Activated T-helper 9 cell treated with anti-CD3 and anti-CD28 coated beads, Interleukin-2, amount 50 U/mL, for 16 hours (primary cell): ENCODE measurements at places on chromosomes 12 and 14.
A peak's percentile ranks its signal among the peaks of the same experiment; 100 is the strongest.

DNA sequence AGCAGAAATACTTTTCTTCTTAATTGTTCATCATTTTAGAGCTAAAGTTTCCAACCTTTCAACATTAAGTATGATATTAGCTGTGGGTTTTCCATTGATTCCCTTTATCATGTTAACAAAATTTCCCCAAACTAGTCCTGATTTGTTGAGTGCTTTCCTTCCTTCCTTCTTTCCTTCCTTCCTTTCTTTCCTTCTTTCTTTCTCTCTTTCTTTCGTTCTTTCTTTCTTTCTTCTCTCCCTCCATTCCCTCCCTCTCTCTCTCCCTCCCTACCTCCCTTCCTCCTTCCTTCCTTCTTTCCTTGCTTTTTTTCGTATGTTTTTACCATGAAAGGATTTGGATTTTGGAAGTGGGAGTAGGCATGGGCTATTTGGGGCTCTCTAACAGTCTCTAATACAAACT lies 133.5 kb downstream of the LMNTD1 start:
- no peak for DNase-seq

DNA sequence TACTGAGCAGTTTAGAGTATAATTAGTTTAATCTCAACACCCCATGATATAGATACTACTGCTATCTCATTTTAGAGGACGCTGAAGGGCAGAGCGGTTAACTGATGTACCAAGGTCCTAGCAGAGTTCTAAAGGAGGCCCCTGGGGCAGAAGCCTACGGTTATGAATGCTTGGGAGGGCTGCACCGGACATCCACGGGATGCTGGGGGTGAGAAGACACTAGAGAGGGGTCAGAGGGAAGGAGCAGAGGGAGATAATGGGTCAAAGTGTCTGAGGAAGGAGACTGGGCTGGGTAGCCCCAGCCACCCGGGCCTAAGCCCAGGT lies 1.6 kb upstream of the ACTR6 start:
- DNase-seq = no peak

DNA sequence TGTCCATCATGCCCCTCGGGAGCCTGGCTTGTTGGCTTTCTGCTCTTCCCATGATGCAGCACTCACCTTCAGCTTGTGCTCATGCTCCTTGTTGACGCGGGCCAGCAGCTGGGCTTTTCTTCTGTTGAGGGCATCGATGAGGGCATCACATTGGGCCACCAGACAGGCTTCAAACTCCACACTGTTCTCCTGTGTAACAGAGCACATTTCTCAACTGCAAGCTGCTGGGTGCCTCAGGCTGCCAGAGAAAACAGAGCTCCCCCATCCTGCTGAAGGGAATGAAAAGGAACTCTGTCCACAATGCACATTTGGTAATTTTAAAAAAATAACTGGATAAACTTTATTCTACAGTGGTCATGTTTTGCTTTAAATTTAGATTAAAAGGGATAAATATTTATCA lies 72.1 kb downstream of the TRIM9 start:
- DNase-seq = no peak

DNA sequence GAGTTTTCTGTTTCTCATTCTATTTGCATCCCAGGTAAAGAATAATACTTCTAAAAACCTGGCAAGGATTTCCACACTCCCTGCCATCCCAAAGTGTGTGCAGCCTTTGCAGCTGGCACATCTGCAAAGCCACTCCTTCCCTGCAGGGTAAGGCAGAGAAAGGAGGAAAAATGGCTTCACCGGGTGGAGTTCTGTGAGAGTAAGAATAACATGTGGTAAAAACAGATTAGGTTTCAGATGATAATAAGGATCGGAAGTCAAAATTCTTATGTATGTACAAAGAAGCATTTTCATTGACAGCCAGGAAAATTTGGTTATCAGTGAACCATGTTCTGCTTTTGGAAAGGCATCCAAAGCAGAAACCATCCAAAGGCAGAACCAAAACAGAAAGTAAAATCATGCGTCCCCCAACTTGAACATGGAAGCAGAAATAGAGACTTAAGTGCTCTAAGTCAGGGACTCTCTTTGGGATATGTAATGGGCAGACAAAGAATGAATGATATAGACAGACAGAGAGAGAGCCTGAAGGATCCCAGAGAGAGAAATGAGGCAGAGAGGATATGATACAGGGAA lies 192.6 kb upstream of the CCDC196 start:
- DNase-seq = no peak

GRCh38 chr14:92538412-92538985 lies 24.9 kb downstream of the RIN3 start:
- DNase-seq = no peak

DNA sequence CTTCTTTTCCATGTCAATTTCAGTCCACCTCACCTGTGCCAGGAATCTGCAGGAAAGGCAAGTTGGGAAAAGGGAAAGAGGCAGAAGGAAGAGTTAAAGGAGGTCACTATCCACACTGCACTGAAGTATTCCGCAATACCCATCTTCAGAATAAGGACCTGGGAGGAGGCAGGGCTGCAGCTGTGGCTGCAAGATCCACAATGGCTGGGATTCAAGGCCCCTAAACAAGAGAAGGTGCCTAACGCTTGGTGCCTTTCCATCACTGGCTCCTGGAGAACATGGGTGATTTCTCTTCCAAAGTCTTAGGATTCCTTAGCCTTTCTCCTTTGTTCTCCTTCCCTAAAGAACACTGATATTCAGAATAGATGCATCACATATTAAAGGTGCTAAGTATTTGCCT lies 204.0 kb downstream of the GRIN2B start:
- DNase-seq = no peak

- DNase-seq = no peak
These were observed 143.0 kb downstream of the OTOGL start for GRCh38 chr12:80242321-80242720.

DNA sequence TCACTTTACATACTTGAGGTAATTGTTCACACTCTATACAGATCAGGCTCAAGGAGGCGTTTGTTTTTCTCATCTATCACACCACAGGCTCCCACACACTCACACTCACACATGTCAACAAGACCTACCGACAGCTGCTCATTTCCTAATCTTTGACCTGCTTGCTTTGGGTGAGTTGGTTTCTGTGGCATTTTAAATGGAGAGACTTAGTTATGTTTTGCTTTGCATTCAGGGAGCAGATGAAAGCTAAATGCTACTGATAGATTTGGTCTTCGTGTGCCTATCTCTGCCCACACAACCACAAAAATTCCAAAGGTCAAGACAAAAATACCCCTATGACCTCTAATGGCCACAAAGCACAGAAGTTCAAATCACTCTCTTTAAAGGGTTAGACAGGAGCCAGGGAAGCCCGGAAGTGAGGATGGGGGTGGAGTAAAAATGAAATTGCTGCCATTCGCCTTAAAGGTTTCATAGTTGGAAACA lies 203.5 kb upstream of the G2E3 start:
- DNase-seq = no peak

DNA sequence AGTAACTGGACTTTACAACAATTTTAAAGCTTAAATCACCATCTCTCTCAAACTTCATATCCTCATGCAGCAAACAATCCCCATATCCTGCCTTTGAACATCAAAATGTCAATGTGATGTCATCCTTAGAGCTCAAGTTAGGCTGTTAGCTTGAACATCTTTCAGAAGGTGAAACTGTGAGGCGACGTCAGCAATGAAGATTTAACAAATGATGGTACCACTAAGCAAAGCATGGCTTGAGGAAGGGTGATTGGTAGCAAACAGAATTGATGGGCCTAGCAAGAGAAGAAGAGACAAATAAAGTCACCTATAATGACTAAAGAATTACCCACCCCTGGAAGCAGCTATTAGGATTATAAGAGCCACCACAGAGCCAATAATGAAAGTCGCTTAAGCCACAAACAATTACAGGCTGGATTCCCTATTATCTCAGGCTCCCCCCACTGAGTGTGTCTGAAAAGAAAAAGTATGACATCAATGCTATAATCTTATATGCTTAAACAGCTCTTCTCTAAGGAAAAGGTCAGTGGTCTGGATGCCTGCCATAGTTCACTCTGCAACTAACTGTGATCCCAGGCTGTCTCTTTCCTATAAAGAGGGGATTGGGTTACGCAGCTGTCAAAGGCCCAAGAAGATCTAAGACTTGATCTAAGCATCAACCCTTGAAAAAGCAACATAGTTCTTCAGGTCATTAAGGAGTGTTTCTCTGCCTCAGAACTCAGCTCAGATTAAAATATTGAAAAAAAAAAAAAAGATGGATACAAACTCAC lies 18.1 kb downstream of the EGLN3 start:
- DNase-seq = no peak

GRCh38 chr12:114687802-114688201 lies 3.8 kb upstream of the TBX3 start:
- DNase-seq = no peak

DNA sequence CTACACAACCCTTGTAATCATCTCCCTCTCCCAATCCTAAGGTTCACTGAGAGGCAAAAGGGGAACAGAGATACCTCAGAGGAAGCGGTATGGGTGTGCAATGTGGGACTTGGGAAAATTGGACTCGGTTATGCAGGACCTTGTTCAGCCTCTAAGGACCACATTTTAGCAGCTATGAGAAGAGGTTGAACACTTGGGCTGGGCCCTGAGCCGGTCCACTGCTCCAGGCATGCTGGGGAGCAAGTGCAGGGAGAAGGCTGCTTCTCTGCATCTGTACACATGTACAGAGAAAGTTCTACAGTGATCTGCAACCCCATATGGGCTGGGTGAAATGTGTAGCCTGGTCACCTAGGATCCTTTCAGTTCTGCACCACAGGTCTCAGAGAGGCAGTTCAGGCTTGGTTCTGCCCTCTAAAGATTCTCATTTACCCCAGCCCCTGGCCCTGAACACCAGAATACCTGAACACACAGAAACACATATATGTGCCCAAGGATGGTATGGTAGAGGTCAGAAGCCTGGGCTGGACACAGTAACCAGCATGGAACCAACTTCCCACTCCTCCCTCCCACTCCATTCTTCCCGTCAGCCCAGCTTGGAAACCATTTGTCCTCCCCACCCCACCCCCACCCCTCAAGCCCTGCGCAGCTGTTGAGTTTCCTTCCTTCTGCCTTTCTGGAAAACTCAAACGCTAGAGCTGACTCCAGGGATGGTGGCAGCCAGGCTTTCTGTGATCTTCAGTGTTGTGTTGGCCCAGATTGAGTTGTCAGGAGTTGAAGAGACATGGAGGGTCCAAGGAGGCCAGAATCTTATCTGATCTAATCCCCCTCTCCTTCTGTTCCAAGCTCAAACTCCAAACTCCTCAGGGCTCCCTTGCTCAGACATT lies 10.4 kb downstream of the HOXC5 start:
- DNase-seq = no peak

- peak; percentile 22 for DNase-seq
These were observed 1141.2 kb upstream of the TMEM132C start for GRCh38 chr12:127125607-127126259.

- DNase-seq = no peak
These were observed 40.8 kb downstream of the TGFB3 start for GRCh38 chr14:75941030-75941429.

DNA sequence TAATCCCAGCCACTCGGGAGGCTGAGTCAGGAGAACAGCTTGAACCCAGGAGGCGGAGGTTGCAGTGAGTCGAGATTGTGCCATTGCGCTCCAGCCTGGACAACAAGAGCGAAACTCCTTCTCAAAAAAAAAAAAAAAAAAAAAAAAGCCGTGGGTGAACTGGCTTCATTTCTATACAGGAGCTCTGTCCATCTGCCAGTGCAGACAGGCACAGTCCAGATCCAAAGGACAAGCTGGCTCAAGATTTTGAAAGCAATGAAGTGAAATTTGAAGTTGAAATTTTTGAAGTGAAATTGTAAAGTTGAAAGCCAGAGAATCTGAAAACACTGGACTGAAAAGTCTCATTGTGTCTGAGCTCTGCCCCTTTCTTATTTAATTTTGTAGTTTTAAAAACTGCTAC lies 134.7 kb downstream of the CALM1 start:
- no peak for DNase-seq

DNA sequence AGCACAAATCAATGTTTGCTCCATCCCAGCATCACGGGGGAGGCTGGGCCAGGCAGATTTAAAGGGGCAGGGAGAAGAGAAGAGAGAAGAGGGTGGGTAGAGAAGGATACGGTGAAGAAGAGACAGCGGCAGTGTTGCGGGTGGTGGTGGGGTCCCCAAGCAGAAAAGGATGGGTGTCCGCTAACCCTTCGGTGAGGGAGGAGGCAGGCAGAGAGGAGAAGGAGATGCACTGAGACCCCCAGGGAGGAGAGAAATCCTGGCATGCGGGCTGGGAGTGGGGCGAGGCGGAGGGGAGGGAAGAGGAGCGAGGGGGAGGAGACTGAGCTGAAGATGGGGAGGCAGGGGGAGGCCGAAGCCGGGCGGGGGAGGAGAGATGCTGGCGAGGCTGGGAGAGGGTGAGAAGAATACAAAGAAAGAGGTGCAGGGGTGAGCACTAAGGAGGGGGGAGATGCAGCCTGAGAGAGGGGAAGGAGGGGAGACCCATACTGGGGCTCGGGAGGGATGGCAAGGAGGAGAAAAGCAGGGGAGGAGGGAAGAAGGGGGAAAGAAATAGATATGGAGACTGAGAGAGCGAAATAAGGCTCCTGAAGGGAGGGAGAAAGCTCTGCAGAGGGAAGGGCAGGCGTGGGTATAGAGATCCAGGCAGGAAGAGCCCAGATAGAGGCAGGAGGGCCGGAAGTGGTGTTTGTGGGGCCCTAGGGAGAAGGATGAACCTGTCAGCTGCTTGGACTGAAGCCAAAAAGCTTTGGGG lies at the start of gene JPH4:
Gene JPH4 (minus strand): TSS at position 231 of the 751 bp plus-strand sequence. CDS start 1,337 bp downstream, outside the sequence.
- DNase-seq = no peak

GRCh38 chr12:3933074-3933818 lies 60.0 kb upstream of the PARP11 start:
- no peak for DNase-seq

DNA sequence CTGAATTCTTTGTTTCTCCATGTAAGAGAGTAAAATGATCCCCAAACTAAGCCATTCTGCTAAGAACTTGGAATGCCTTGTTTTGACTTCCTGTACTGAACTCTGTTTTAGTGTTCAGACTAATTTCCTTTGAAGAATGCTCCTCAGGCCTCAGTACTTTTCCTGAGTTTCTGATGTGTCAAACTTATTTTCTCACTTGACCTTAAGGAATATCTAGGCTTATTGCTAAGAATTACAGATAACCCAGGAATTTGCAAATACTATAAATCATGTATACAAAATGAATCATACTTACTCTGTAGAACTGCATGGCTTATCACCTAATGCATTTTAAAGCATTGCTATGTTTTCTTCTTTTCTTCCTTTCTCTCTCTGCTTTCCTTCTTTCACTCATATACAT lies 93.1 kb upstream of the PKP2 start:
- DNase-seq = no peak

GRCh38 chr12:132471011-132471857 lies 18.7 kb upstream of the FBRSL1 start:
- DNase-seq = no peak
